ENCODE measurements at places on chromosomes 6 and 20.

DNA sequence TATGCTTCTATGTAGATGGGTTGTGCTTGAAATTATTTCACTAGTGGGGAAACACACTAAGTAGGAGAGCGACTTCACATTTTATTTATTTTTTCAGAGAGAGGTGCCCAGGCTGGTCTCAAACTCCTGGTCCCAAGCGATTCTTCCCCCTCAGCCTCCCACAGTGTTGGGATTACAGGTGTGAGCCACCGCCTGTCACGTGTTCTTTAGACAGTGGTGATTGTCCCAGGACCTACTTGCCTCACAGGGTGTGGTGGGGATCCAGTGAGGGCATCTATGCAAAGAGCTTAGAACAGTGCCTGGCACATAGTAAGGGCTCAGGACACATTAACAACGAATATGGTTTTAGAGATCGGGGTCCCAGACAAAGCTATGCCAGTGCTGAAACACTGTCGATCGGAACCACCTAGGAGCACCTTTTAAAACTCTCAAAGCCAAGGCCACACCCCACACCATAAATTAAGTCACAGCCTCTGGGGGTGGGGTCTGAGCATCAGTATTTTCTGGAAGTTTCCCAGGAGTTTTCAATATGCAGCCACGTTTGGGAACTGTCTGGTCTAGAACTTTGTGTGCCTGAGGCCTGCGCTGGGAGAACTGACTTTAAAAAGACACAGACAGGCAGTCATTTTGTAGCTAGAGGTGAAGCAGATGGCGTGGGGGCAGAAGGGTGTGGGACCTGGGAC is 4.8 kb upstream of the BCAS4 start:
- DNase-seq, result no peak

- no peak for DNase-seq
Observed at GRCh38 chr6:159035891-159036290, 8.9 kb downstream of the TAGAP start.

GRCh38 chr20:33621717-33622400 is 40.3 kb upstream of the C20orf144 start:
- no peak for DNase-seq

GRCh38 chr6:11639376-11640235 is 102.1 kb downstream of the TMEM170B start:
- DNase-seq, result no peak

- no peak for DNase-seq
Observed at GRCh38 chr6:168577496-168577895, 136.5 kb downstream of the SMOC2 start.

- DNase-seq, result no peak
Observed at GRCh38 chr6:87282743-87283142, 39.6 kb upstream of the SMIM8 start.

DNA sequence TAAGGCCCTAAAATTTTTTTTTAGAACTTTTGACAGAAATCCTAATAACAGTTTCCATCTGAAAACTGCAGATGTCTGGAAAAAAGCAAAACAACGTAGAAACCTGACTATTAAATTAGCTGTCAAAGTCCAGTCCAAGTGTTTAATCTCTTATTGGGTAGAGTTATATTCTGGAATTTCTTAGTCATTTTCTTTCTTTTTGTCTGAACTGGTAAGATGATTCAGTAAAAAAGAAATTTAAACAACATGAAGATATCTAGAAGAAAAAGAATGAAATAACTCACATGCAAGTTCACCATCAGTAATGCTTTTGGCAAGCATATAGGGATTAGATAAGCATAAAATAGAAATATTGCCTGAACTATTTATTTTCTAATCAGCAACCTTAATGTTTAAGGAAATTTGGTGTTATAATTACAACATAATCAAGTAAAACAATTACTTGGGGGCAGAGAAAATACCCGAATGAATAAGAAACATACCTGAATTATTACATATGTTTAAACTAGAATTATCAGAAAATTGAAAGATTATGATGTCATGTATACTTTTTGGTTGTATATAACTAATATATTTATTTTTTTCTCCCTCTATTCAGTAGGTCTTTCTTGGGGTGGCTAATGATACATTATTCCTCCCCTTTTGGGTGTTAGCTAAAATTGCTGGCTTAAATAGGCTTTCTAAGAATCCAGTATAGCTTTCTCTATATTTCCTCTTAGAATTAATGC is 51.1 kb downstream of the FAM83B start:
- DNase-seq, result no peak

GRCh38 chr6:129644567-129645015 is 65.4 kb downstream of the ARHGAP18 start:
- DNase-seq, result no peak

DNA sequence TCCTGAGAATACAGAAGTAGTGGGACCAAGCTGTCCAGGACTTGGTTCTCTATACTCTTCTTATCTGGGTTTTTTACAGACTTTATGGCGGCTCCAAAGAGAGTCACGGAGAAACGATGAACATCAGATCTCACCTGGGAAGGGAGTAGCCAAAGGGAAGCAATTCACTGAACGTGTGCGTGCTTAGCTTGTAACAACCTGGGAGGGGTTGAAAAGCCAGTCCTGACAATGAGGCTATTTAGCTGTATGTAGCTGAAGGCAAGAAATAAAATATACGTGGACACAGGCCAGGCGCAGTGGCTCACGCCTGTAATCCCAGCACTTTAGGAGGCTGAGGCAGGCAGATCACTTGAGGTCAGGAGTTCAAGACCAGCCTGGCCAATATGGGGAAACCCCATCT is 18.2 kb upstream of the RBL1 start:
- no peak for DNase-seq

DNA sequence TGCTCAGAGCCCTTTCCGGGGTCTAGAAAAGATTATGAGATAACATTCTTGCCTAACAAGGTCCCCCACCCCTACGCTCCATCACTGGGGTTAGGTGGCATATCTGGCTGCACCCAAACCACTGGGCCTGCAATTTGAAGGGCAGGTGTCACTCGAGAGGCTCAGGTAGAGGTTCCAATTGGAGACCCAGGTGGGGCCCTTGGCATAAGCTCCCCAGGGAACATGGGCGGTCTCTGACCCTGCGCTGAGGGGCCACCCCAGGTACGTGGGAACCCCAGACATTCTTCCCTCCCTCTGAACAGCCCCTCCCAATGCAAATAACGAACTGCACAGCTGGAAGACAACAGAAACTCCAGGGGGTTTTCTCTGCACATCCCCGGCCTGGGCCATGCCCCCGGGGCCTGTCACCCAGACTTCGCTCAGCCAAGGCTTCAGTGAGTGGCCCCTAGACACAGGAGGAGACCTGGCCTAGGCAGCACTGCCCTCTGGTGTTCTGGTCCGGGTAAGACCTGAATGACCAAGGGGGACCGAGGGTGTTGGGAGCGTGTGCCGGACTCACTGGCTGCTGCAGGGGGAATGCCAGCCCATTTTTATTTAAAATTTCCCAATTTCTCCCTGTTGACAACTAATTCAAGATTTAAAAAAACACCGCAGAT is 47.5 kb downstream of the DSTN start:
- DNase-seq, result peak; percentile 16

DNA sequence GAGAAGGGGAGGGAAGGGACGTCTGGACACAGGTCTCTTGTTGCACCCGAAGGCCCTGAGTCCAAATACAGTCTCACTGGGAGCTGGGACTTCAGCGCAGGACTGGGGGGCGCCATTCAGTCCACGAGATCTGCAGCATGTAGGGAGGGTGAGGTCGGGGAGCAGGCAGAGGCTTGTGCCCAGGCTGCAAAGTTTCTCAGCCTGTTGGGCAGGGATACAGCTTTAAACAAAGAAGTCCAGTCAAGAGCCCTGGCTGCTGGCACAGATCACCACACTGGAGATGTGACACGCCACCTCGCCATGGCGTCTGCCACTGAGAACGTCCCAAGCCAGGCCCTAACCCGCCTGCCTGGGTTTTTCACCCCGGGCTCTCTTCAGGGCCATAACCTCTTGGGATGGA is 256.6 kb downstream of the DLL1 start:
- DNase-seq, result no peak

- DNase-seq, result peak; percentile 7
Observed at GRCh38 chr6:79544299-79544927, 7.2 kb upstream of the LCA5 start.

DNA sequence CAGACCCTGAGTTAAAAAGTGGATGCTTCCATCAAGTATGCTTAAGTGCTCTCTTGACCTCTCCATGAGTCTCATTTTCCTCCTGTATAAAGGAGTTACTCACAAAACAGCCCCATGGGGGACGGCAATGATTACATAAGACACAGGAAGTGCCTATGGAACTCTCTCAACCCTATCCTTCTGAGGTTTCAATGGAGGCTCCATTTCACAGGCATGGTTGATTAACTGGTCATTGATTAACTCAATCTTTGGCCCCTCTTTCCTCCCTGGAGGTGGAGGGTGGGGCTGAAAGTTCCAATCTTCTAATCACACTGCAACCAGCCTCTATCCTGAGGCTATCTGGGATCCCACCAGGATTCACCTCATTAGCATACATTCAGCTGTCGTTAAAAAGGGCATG is 29.3 kb downstream of the CST8 start:
- DNase-seq, result no peak

- DNase-seq, result no peak
Observed at GRCh38 chr20:37991157-37991866, 41.9 kb downstream of the TTI1 start.

GRCh38 chr6:38185244-38185643 is 365.7 kb downstream of the ZFAND3 start:
- DNase-seq, result no peak
